Esophagus mucosa (tissue), 1 donor: ENCODE measurements at places on chromosomes 4 and X. TPM values are rescaled to one million over a fixed set of nuclear protein-coding genes. Genes with fewer than 3 reads are reported as not detected.

The TMPRSS11A gene
- total RNA-seq: 62.3 TPM

The PLXNB3 gene
- 11.2 TPM for total RNA-seq

The ATXN3L gene
- not detected for total RNA-seq

- ATAC-seq: peak; percentile 81
These were observed 144.5 kb downstream of the SMIM20 start for GRCh38 chr4:26058537-26058936.

- ATAC-seq: peak; percentile 42
These were observed 1.1 kb downstream of the KLHL15 start for GRCh38 chrX:24025741-24026403.

DNA sequence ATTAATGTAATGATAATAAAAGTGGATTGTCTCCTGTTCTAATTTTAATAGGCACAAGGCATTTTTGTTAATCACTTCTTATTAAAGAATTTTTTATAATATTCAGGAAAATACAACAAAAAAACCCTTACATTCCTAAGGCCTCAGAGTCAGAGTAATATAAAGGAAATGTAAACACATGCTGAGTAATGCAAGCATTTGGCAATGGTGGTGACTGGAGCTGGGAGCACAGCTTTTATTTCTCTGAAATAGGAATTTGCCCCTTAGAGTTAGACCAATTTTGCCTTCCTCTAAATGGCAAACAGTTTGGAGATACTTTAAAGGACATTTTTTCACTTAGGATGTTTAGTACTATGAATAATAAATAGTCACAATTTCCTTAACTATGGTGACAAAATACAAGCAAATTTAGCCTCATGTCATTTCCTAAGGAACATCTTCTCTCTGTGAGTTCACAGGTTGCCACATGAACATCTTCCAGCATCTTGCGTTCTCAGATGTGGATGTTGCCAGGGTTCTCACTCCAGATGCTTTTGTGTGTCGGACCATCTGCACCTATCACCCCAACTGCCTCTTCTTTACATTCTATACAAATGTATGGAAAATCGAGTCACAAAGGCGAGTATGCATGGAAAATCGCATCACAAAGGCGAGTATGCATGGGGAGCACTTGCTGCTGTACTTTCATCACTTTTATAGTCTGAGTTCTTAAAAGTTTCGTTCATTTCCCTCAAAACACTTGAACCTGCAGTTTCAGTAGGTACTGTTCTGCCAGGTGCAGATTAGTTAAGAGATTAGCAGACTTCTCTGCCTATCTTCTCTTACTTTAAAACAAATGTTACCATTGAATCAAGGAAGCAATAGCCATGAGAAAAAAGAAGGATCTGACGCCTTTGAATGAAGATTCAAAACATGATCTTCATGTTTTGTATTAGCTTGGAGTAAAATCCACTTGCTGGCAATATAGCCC lies 15.9 kb upstream of the F11 start:
- ATAC-seq: no peak

- no peak for ATAC-seq
These were observed 1993.8 kb downstream of the ARAP2 start for GRCh38 chr4:34250562-34250961.

GRCh38 chr4:139686130-139686529 lies 20.5 kb downstream of the MGST2 start:
- ATAC-seq: no peak

DNA sequence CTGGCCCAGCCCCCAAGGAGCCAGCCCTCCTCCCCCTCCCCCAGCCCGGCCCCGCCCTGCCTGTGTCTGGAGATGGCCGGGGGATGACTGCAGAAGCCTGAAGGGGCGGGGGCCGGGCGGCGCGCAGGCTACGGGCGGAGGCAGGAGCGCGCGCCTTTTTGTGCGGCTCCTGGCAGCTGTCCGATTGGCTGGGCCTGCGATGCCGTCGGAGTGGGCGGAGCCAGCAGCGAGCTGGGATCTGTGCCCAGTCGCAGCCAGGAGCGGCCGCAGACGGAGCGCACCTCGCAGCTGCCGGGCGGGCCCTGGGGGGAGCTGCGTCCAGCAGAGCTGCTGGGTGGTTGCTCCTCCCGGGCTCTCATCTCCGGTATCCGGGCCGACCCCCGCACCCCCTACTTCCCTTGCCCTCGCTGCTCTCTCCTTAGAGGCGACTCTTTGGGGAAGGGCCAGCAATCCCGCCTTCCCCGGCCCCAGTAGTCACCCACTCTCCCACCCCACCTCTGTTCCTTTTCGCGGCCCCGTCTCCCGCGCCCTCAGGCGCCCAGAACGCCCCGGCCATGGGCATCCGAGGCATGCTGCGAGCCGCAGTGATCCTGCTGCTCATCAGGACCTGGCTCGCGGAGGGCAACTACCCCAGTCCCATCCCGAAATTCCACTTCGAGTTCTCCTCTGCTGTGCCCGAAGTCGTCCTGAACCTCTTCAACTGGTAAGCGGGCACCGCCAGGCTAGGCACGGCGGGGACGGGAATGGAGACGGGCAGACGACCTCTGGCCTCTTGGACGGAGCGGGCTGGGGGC lies at the start of gene GABRQ:
GABRQ (plus strand) TSS at position 247 of the 794 bp plus-strand sequence; CDS start at position 555, 308 bp downstream.
- peak; percentile 74 for ATAC-seq

GRCh38 chrX:3271183-3271833 lies 75.1 kb downstream of the MXRA5 start:
- no peak for ATAC-seq

DNA sequence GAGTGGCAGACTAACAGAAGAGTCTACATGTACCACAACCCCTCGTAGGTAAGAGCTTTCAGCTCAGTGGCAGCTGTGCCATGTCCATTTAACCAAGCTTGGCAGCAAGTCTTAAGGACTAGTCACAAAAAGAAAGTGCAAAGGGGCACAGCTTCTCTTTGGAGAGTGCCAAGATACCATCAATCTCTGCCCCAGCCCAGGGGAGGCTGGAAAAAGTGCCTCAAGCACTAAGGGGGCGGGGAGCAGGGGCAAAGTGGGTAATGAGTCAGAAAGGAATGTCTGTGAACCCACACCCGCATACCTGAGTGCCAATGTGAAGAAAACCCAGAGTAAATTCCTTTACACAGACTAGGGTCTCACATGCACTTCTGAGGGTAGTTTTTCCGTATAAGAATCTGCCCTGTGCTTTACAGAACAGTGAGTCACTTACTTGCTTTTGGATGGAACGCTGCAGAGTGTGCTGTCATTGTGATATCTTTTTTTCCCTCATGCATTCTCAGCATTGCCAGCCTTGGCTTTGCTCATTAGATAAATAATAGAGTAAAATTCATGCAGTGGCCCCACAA lies 219.8 kb downstream of the ZNF674 start:
- peak; percentile 60 for ATAC-seq

- ATAC-seq: no peak
These were observed 21.6 kb downstream of the ADD1 start for GRCh38 chr4:2865196-2865780.

DNA sequence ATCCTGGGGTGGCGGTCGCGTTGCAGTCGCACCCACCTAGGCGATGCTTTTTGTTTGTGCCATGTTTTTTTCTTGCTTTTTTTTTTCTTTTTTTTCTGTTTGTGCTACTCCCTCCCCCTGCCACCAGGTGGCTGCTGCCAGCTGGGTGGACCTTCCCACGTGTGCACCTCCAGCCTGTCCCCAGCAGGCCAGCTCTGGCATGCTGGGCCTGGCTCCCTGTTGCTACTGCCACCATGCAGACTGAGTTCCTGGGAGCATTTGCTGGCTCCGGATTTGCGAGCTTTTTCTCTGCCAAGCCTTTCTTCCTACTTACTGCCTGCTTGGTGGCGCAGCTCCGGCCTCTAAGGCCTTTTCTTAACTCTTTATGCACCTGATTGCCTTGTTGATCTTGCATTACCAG lies 161.2 kb upstream of the WDFY3 start:
- peak; percentile 74 for ATAC-seq

- no peak for ATAC-seq
These were observed 24.4 kb upstream of the CCNI start for GRCh38 chr4:77100234-77100633.

GRCh38 chr4:81179326-81179725 lies 35.7 kb downstream of the PRKG2 start:
- no peak for ATAC-seq

DNA sequence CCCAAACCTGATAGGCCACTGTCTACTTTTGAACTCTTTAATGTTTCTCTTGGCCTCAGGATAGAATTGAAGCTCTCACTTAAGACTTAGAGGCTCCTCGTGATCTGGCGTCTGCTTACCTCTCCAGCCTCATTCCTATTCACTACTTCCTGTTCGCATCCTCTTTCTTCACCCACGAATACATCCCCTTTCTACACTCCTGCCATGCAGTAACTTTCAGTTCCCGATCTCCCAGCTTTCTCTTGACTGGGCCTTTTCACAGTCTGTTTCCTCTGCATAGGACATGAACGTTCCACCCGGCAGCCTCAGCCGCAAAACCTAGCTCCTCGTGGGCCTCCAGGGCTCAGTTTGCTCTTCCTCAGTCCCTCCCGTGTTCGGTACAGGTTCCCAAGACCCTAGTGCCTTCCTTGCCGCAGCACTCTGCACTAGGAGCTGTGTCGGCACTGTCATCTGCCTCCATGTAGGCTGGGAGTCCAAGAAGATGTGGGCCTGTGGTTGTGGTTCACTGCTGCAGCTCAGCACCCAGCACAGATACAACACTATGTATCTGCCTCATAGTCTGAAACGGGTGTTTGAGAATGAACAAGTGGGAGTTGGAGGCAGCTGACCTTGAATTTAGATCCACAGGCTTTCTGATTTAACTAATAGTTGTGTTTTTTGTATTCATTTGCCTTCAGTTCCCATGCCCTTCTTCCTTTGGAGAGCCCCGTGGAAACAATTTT lies 15.8 kb downstream of the RPL39 start:
- ATAC-seq: no peak

GRCh38 chrX:18065956-18066355 lies 154.7 kb downstream of the BEND2 start:
- no peak for ATAC-seq
